Myocyte (in vitro differentiated cells): ENCODE measurements at places on chromosomes 4 and X. TPM values are rescaled to one million over a fixed set of nuclear protein-coding genes. Genes with fewer than 3 reads are reported as not detected.

Gene PPBP
- total RNA-seq: not detected in 2 replicates

Gene FOXR2
- total RNA-seq: not detected in 2 replicates

Gene XPNPEP2
- total RNA-seq: 0.16 TPM in 1 of 2 replicates, not detected in the other

Gene FAAH2
- 1.0 TPM in 1 of 2 replicates, not detected in the other for total RNA-seq

Gene TLR8
- not detected in 2 replicates for total RNA-seq

Gene STATH
- total RNA-seq: not detected in 2 replicates
